Right lung (tissue), 10 donors: ENCODE measurements at places on chromosomes 3 and 15. TPM values are rescaled to one million over a fixed set of nuclear protein-coding genes. Genes with fewer than 3 reads are reported as not detected.

Gene KLHL6
- 1.9 TPM for polyA plus RNA-seq

Gene RHOV
- 0.36 TPM for polyA plus RNA-seq

Gene SCAPER
- 21.3 TPM for polyA plus RNA-seq

Gene C3orf80
- polyA plus RNA-seq, result 7.9 TPM

Gene PPARG
- 3.9 TPM for polyA plus RNA-seq

Gene IL20RB
- 0.90 TPM for polyA plus RNA-seq

Gene TIMMDC1
- polyA plus RNA-seq, result 92.7 TPM

Gene IL12A
- polyA plus RNA-seq, result 2.0 TPM

Gene HRH1
- polyA plus RNA-seq, result 5.4 TPM

Gene IL17RE
- polyA plus RNA-seq, result 102 TPM

Gene TAMM41
- polyA plus RNA-seq, result 29.2 TPM

Gene HGD
- 0.48 TPM for polyA plus RNA-seq

Gene UBE2E2
- polyA plus RNA-seq, result 54.4 TPM

Gene ECE2
- polyA plus RNA-seq, result not detected

Gene THSD4
- 19.4 TPM for polyA plus RNA-seq

Gene IMPG2
- 0.74 TPM for polyA plus RNA-seq

Gene MELTF
- 6.3 TPM for polyA plus RNA-seq

Gene B3GALNT1
- polyA plus RNA-seq, result 23.3 TPM

Gene CA12
- polyA plus RNA-seq, result 1.8 TPM

Gene GP9
- 3.3 TPM for polyA plus RNA-seq

Gene CCDC14
- polyA plus RNA-seq, result 239 TPM

Gene SH3GL3
- 11.5 TPM for polyA plus RNA-seq

Gene PLCL2
- polyA plus RNA-seq, result 9.3 TPM

Gene ZNF502
- polyA plus RNA-seq, result 9.1 TPM

Gene SLC12A1
- 0.06 TPM for polyA plus RNA-seq

Gene ITPKA
- 1.6 TPM for polyA plus RNA-seq

Gene AMIGO3
- 1.2 TPM for polyA plus RNA-seq

Gene ARL14
- not detected for polyA plus RNA-seq

Gene USP3
- polyA plus RNA-seq, result 42.4 TPM

Gene SLC28A2
- 0.84 TPM for polyA plus RNA-seq

Gene SH2D7
- polyA plus RNA-seq, result 0.84 TPM

Gene ZNF860
- polyA plus RNA-seq, result 11.2 TPM

Gene GLDN
- polyA plus RNA-seq, result 0.31 TPM

Gene TRH
- 0.14 TPM for polyA plus RNA-seq

Gene CCR8
- polyA plus RNA-seq, result not detected

Gene SCG5
- polyA plus RNA-seq, result 7.4 TPM

Gene RTP4
- polyA plus RNA-seq, result 0.39 TPM

Gene IQCH
- 2.5 TPM for polyA plus RNA-seq

Gene NR2E3
- polyA plus RNA-seq, result 0.60 TPM

Gene ASB14
- 1.7 TPM for polyA plus RNA-seq

Gene ATP6V1A
- 52.6 TPM for polyA plus RNA-seq

Gene ZMAT3
- polyA plus RNA-seq, result 5.4 TPM

Gene SNTN
- polyA plus RNA-seq, result 19.2 TPM

Gene FOXB1
- polyA plus RNA-seq, result not detected

Gene SNX22
- polyA plus RNA-seq, result 1.9 TPM

Gene MKRN3
- polyA plus RNA-seq, result 3.6 TPM

Gene OPA1
- polyA plus RNA-seq, result 34.2 TPM

Gene LCTL
- 0.44 TPM for polyA plus RNA-seq

Gene PYGO1
- 19.5 TPM for polyA plus RNA-seq

Gene CHRFAM7A
- polyA plus RNA-seq, result 5.2 TPM

Gene USP50
- polyA plus RNA-seq, result 1.1 TPM
